ENCODE measurements at places on chromosomes 12 and 14.

DNA sequence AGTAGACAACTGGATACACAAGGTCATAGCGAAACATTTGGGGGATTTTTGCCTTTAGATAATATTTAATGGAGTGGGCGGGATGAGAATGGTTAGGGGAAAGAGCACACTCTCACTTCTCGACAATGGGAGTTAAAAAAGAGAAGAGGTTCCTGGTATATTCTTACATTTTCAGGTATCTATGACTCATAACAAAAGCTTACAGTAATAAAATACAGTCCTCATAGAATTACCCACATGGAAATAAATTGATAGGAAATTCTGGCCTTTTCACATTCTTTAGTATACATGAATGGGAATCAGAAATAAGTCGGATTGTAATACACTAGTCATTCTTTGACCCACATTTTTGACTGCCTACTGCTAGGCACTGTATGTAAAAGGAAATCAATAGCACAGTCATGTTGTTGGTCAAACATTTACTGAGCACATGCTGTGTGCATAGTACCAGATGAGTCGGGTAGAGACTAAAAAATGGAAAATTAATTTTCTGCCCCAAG is 8.2 kb upstream of the CRADD start:
- no peak for DNase-seq

- peak; percentile 27 for DNase-seq
Measured at GRCh38 chr14:22314183-22314820, 274.7 kb downstream of the DAD1 start.

DNA sequence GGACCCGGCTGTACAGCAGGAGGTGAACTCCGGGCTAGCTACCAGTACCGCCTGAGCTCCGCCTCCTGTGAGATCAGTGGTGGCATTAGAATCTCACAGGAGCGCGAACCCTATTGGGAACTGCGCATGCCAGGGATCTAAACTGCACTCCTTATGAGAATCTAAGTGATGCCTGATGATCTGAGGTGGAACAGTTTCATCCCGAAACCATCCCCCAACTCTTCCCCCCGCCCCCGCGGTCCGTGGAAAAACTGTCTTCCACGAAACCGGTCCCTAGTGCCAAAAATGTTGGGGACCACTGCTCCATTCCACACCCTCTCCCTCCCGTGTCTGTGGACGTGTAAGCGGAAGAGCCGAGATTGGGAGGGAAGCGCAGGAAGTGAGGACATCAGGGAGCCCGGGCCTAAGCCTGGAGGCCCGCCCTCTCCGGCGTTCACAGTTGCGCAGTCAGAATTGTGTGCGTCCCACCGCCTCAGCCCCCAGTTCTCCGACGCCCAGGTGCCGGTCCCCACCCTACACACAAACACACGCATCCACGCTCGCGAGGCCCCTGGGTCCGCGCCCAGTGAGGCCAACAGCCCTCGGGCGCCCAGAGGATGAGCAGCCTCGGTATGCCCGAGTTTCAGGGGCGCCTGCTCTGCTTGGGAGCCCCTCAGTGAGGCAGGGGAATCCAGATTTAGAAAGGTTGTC is 1.8 kb upstream of the RNASE4 start:
- peak; percentile 77 for DNase-seq

GRCh38 chr12:52044292-52044983 is 6.8 kb upstream of the NR4A1 start:
- DNase-seq = no peak

DNA sequence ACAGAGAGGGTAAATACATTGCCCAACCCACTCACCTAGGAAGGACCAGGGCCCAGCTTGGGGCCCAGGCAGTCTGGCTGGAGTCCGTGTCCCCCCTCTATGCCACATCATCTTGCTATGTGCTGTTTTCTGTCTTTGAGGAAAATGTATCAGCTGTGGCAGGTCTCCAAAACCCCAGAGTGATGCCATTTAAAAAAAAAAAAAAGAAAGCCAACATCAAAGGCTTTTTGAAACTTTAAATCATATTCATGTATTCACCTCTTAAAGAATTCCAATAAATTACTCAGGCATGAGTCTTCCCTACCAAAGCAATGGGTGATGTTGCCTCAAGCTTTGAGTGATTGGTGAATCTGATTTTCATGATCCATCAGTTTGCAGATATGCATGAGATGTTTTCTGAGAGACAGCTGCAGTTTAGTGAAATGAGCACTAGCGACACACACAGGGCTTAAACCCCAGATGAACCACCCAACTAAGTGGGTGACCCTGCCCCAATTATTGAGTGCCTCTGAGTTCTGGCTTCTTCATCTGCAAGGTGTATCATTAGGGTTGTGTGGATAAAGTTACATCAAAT is 6.1 kb downstream of the KRT81 start:
- DNase-seq = no peak

DNA sequence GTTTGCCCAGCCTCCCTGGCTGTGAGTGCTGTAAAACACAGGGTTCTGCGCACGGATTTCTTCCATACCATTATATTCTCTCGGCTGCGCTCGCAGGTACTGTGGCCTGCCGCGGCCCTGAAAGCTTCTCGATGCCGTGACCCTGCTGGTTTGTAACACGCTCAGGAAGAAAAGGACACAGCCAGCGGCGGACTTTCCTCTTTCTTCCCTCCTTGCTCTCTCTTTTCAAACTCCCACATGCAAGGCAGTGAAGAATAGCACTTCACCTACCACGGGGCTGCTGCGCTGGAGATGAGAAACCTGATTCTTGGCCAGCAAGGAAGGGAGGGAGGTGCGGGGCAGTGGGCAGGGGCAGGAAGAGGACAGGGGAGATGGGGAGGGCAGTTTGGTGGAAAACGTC is 130.2 kb downstream of the RBM19 start:
- no peak for DNase-seq

DNA sequence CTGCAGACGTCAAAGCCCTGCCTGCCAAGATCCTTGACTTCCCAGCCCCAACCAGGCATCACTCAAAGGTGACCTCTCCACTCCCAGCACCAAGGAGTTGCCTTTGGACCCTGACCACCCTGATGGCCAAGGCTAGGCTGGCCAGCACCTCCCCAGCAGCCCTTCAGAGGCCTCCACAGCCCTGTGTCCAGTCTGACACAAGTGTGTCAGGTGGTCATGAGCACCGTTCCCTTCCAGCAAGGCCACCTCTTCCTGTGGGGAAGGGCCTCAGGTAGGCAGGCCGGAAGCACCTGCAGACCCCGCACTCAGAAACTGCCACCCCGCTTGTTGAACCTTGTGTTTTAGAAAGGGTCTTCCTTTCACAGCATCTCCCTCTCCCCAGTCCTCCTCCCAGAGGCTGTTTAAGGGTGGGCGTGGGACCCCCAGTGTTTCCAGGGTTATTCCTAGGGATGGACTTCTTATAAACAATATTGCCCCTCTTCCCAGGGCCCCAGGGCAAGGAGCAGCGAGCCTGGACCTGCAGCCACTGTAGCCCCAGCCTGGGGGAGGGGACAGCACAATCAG is 13.2 kb upstream of the INF2 start:
- no peak for DNase-seq

DNA sequence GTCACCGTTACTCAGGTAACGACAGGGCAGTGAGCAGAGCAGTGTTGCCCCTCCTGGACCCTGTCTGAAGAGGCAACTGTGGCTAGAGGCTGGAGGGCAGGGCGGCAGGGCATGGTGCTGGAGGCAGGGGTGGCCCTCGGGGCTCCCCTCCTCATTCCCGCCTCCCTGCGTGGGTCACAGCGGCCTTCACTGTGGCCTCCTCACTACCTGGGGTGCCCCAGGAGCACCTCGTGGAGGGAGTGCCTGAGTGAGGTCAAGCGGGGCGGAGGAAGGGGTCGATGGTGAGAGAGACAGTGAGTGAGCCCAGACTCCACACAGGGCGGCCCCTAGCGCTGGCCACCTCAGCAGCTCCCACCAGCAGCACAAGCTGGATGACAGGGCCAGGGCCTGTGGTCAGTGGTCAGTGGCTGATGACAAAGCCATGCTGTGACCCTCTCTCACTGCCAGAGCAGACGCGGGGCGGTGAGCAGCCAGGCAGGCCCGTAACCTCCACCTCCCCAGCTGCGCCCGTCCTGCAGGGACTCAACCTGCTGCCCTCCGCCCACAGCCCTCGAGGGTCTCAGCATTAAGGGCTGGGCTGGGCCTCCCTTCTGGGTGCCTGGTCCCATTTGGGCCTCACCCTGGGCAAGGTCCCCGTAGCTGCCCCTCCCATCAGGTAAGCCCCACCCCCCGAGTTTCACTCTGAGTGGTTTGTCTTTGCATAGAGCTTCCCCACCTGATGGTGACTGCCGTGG is 17.8 kb downstream of the GPR132 start:
- DNase-seq = no peak

GRCh38 chr14:24847568-24848095 is 202.3 kb downstream of the STXBP6 start:
- DNase-seq = no peak

- DNase-seq = no peak
Measured at GRCh38 chr14:102811254-102811963, 34.2 kb downstream of the TRAF3 start.

GRCh38 chr12:64080319-64081007 is 141.6 kb downstream of the KICS2 start:
- DNase-seq = no peak

- no peak for DNase-seq
Measured at GRCh38 chr12:2664721-2665577, 129.8 kb upstream of the FKBP4 start.

DNA sequence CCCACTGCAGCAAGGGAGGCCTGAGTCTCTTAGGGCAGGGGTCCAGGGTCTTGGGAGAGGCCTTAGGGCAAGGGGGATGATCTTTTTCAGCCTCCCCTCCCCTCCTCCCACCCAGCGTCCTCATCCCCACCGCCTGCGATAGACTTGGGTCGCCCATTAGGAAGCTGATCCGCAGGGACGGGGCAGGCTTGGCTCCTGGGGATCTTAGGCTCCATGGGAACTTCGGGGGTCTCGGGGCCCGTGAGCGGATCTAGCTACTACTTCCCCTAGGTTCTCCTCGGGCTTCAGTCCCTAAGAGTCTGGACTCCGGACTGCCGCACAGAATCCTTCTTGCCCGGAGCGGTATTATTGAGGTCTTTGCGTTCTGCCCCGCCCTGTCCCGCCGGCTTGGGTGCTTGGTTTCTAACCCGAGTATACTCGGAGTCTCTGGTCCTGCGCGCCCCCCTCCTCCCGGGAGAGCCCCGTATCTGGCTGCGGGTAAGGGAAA is 2.2 kb upstream of the PTHLH start:
- no peak for DNase-seq

DNA sequence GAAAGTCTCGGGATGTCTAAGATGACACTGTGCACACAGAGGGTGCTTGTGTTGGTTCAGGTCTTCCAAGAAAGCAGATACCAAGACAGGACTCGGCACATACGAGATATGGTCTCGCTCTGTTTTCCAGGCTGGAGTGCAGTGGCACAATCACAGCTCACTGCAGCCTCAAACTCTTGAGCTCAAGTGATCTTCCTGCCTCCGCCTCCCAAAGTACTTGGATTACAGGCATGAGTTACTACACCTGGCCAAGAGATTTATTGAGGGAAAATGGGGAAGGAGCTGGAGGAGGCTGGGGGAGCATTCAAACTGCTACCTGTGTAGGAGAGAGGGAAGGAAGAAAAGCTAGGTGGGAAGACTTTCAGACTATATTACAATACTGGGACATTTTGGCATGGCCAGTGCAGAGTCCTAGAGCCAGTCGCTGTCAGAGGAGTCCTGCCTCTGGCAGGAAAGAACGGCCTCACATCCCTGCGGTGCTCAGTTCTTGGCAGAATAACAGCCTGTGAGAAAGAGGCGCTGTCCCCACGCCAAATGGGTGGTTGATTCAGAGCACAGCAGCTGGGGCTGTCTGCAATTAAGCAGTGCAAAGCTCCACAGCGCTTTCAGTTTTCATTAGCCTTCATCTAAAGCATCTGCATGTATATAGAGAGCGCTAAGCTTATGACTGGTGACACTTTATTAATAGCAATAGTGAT is 18.3 kb downstream of the SLC17A8 start:
- no peak for DNase-seq

DNA sequence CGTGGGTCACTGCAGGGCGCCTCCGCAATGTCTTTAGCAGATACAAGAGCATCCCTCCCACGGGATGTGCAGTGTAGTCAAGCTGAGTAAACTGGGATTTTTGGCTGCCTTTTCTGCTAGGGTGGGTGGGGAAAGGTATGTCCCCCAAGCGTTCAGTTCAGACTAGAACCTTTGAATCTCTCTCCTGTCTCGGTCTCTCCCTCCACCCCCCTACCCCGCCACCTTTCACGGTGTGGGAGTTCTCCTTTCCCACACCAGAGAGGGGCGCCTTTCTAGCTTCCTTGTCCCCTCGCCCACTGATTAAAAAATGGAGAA is 525 bp upstream of the FAR2 start:
- no peak for DNase-seq

GRCh38 chr12:109836916-109837315 is 3.7 kb upstream of the TRPV4 start:
- DNase-seq = peak; percentile 35

DNA sequence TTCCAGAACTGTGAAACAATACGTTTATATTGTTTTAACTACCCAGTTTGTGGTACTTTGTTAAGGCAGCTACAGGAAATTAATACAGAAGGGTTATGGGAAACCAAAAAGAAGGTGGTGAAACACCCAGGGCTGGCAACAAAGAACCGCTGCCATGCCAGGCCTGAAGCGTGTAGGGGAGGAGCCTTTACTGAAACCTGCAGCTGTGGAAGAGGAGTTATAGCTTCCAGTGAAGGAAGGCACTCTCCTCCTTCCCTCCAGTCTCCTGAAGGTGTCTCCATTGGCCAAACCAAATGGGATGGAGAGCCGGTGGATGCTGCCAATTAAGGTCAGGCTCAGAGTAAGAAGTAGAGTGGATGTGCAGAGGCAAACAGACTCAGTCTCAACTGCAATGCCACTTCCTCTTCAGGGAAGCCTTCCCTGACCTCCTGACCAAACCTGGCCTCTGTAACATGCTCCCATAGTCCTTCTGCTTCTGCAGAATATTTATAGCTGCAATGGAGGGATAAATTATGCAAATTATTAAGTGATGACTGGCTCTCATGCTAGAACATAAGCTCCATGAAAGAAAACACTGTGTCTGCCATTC is 168.3 kb downstream of the DAD1 start:
- DNase-seq = no peak

GRCh38 chr12:76250256-76250655 is 98.0 kb downstream of the BBS10 start:
- DNase-seq = no peak

- DNase-seq = no peak
Measured at GRCh38 chr12:32126720-32127119, 20.1 kb downstream of the BICD1 start.

GRCh38 chr12:106646472-106646871 is 63.7 kb downstream of the RFX4 start:
- no peak for DNase-seq

DNA sequence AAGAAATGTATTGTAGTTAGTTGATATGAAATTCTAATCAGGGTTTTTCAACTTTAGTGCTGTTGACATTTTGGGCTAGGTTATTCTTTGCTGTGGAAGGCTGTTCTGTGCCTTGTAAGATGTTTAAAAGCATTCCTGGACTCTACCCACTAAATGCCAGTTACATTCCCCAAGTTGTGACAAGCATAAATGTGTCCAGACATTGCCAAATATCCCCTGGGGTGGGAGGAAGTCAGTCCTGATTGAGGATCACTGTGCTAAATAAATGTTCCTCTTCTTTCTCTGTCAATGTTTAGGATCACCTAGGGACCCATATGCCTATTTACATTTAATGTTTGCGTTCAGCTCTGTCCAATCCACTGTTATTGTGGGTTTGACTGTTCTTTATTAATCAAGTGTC is 268.3 kb downstream of the TMTC2 start:
- no peak for DNase-seq
